ENCODE measurements at places on chromosomes 7 and 10. TPM values are rescaled to one million over a fixed set of nuclear protein-coding genes. Genes with fewer than 3 reads are reported as not detected.

DNA sequence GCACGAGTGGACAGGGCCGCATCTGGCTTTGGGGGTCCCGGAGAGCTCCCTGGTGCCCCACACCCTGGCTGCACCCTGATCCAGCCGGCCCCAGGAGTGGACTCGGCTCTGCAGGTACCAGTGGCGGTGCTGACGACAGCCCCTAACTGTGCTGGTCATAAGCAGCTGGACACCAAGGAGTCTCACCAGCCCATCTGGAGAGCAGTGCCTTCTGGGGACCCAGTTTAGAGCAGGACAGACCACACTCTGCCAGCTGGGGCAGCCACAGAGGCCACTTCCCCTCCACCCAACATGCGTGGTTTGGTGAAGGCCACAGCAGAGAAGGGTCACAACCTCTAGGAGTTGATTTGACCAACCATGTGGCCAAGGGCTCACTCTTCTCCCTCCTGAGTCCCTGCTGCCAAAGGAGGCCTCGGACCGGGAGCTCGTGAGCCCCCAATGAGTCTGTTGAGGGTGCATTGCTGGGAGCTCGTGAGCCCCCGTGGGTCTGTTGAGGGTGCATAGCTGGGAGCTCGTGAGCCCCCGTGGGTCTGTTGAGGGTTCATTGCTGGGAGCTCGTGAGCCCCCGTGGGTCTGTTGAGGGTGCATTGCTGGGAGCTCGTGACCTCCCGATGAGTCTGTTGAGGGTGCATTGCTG lies 16.0 kb upstream of the INPP5A start:
- DNase-seq, result peak; percentile 8

- no peak for DNase-seq
These were observed 287.4 kb downstream of the EXOC4 start for GRCh38 chr7:133540096-133540860.

- no peak for DNase-seq
These were observed 22.0 kb upstream of the SLF2 start for GRCh38 chr10:100890673-100891317.

DNA sequence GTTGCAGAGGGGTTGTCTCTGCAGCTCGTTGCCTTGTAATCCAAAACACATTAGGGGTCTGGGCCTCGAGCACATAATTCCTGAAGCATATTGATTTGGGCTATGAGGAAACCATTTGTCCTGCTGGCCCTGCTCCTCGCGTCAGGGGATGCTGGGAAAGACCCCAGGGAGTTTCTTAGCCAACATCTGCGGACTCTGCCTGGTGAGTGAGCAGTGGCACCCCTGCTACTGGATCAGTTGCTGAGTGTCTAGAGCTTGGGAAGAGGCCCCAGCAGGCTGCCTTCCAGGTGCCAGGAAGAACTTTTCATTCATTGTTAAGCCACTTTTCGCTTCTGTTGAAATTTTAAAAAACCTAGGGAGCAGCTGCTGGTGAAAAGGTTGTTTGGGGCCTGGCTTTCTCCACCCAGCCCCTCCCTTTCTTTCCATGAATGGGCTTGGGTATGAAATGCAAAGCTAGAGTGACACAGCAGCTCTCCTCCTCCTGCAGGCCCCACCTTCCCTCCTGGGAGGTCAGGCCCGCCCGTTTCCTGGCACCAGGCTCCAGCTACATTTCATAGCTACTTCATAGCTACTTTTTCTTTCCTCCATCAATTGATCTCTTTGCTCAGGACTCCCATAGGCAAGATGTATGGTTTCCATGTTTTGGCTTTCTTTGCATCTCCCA lies 26.8 kb downstream of the TACR2 start:
- DNase-seq, result peak; percentile 59

GRCh38 chr10:21020545-21020944 lies 123.4 kb upstream of the NEBL start:
- peak; percentile 76 for DNase-seq

GRCh38 chr10:127527891-127528290 lies 21.2 kb upstream of the NPS start:
- DNase-seq, result no peak

DNA sequence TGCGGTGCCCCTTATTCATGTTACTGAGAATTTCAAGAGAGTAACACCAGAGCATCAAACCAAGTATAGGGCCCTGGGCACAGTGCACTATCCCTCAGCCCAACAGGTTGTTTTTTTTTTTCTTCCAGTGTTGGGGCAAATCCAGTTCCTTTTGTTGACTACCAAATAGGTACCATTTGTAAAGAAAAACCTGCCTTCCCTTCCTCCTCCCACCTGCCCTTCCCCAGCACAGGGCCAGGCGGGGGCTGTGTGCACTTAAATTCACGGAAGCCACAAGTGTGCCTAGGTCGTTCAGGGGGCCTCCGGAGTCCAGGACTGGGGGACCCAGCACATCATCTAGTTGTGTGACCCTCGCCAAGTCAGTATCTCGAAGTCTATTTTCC lies 595 bp upstream of the SFXN4 start:
- no peak for DNase-seq

DNA sequence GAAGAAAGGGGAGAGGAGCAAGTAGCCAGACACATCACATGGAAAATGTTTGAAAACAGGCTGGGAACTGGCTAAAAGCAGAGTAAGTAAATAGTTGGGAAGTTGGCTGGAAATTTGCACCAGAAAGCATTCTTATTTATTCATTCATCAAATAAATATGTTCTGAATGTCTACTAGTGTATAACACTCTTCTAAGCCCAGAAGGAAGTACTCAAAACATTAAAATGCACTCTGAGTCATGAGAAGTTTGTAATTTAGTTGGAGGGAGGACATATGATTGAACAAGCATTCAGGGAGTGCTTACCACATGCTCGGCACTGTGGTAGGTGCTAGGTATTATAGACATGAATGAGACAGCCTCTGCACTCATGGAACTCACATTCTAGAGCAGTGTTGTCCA lies 37.0 kb upstream of the CNNM1 start:
- DNase-seq, result no peak

DNA sequence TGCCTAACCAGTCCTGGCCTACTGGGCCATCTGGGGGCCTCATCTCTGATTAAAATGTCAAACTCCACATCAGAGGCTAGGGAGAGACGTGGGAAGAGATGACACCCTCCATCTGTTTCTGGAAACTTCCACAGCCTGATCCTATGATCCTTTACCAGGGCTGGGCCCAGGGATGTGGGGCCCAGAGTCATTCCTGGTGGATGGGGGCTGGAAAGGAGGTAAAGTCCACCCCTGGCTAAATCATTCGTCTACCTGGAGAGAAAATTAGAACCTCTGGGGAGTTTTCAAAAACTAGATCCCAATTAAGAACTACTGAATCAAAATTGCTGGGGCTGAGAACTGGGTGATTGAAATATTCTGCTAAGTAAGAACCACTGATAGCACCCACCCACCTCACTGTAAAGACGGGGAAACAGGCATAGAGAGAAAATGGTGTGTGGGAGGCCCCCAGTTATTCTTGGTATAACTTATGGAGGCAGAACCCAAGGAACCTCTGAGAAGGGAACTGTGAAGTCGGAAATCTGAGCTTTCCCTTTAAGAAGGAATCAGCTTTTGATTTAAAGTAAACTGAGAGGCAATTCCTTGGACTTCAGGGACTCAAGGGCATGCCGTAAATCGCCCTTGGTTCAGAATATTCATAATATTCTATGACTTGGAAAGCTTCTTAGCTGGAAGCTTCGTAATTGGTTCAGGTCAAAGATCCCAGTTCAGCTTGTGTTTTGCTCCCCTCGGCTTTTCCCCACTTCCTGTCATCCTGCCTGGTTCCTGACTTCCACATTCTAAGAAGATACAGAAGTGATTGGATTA lies 53.1 kb downstream of the PRKAG2 start:
- no peak for DNase-seq

GRCh38 chr7:92685136-92686042 lies 95.2 kb upstream of the FAM133B start:
- DNase-seq, result no peak

DNA sequence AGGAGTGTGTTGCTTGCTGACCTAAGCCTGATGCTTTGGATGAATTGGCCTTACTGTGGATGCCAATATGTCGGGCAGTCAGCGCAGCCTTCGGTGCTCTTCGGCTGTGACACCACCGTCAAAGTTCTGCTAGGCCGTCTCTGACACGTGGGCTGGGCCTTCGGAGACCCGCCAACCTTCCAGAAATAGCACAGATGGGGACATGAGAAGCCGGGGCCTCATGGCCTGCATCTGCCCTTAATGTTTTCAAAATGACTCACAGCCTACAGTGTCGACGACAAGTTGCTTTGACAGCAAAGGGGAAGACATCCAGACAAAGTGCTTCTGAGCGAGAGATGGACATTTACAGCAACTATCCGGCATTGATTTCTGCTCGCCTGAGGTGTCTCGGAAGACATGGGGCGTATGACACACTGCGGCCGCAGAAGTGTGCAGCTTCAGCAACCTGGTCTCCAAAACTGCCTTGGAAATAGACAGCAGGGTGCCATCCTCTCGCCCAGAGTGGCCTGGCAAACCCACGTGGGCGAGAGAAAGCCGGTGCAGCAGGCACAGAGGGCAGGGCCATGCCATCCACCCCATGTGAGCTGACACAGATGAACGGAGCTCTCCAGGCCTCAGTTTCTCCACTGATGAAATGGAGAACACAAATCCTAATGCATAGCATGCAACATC lies 94.0 kb upstream of the PPP2R2D start:
- DNase-seq, result no peak

GRCh38 chr7:68414631-68415425 lies 1183.4 kb upstream of the AUTS2 start:
- DNase-seq, result no peak

DNA sequence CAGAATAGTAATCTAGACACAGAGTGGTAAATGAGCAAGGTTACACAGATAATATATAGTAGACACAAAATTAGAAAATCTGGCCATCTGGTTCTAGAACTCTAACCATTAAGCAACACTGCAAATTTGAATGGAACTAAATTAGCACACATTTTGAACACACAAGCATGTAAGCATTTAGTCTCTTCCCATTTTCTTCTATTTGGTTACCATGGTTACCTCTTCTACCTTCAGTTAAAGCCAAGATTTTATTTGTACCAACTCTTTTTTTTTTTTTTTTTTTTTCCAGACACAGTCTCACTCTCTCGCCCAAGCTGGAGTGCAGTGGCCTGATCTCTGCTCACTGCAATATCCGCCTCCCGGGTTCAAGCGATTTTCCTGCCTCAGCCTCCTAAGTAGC lies 790.5 kb downstream of the MAGI2 start:
- no peak for DNase-seq

DNA sequence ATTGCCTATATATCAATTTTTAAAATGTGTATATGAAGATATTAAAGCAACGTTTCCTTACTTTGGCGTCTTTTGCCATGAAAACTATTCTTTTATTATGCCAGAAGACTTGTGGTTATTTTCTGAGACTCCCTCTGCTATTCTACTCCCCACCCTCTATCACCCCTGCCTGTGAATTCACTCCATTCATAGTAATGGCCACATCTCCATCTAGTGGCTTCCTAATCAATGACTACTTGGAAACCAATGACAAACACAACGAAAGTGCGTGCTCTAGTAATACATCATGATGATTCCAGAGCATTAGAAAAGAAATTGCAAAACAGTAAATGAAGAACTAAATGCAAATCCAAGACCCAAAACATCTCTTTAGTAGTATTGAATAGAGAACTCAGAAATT lies 186.7 kb upstream of the HGF start:
- DNase-seq, result no peak

- no peak for DNase-seq
These were observed 729.8 kb downstream of the LRMDA start for GRCh38 chr10:76161301-76161582.

- DNase-seq, result peak; percentile 56
These were observed 123.6 kb downstream of the RNF32 start for GRCh38 chr7:156764016-156764669.

DNA sequence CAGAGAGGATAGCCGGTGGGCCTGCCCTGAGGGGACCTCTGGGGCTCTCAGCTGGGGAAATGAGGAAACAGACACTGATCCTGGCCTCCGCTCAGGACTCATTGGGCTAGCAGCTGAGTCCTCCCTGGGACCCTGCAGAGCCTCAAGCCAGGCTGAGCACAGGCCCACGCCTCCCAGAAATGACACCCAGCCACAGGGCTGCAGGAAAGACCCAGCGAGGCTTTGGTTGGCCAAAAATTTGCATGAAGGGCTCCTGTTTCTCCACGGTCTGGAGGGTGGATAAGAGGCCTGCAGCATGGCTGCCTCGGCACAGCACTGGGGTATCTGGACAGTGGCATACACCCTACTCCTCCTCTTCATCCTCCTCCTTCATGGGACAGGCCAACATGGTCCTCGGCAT lies 60.4 kb downstream of the ZNF33B start:
- DNase-seq, result no peak

GRCh38 chr7:156055206-156055822 lies 243.1 kb upstream of the SHH start:
- DNase-seq, result no peak

DNA sequence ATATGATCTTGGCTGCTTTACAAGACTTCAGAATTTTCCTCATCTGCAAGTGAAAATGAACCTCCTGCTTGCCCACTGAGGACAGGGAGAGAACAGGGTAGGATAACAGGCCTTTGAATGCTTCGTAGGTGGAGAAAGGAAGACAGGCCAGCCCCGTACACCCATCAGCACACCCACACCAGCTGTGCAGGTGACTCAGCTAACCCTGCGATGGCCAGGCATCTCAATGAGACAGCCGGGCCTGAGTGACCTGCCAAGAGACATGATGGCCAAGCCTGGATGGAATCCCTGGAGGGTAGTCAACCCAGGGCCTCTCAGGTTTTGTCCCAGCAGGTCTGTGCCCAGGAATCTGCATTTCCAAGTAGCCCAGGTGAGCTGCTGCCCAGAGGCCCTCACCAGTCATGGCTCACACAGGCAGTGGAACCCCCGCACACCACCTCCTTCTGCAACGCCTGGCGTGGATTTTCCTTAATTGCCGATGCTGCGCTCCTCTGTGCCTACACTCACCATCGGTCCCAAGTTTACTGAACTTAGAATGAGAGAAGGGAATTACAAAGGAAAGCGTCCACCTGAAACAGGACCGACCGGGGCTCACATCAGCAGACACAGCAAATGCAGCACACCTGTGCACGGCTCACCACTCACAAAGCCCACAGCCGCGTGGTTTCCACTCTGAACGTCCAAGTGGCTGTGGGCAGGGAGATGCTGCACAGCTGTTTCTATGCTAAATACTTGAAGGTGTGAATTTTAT lies 163.7 kb downstream of the DIP2C start:
- DNase-seq, result no peak

- no peak for DNase-seq
These were observed 54.3 kb downstream of the CLIP2 start for GRCh38 chr7:74343281-74344131.

GRCh38 chr10:110885932-110886674 lies 14.4 kb downstream of the PDCD4 start:
- no peak for DNase-seq

Gene SEMA3A
- total RNA-seq, result 33.3 TPM

Gene SYCE1
- total RNA-seq, result not detected

Gene GIMAP5
- 0.46 TPM for total RNA-seq

Gene SPDYE8
- total RNA-seq, result not detected

Gene IDE
- 50.5 TPM for total RNA-seq

Gene SPAG6
- not detected for total RNA-seq

Gene VSTM4
- total RNA-seq, result 0.71 TPM

Gene GIMAP1
- total RNA-seq, result 0.05 TPM

Measured in WTC11 (cell line).